Stimulated activated CD4-positive, alpha-beta T cell treated with anti-CD3 and anti-CD28 coated beads, Interleukin-15, amount 100 ng/mL, for 1 hour (primary cell): ENCODE measurements at places on chromosomes 1 and 21.

DNA sequence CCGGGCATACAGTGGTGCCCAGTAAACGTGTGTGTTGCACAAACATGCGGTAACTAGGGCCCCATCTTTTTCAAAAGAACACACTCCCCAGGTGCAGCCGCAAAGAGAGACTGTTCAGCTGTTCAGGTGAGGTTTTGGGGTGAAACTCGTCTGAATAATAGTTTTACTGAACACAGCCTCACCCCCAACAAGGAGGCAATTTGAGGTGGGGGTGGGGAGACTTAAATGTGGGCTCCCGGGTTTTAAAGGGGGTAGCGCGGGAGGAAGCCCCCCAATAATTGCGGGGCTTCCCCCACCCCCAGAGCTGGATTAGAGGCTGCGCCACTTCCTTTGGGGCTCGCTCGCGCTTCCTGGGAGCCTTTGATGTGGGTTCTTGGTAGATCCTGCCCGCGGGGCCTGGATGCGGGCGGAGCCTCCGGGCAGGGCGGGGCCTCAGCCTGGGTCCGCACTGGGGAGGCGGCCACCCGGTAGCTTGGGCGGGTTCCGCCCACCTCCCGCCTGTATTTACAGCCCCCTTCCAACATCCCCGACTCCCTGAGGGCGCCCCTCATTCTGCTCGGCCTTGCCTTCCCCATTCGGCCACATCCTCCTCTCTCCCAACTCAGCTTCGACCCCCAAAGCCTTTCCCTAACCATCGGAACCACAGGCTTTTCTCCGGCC, 6.4 kb upstream of the EPHA2 start:
- peak; percentile 33 for DNase-seq

DNA sequence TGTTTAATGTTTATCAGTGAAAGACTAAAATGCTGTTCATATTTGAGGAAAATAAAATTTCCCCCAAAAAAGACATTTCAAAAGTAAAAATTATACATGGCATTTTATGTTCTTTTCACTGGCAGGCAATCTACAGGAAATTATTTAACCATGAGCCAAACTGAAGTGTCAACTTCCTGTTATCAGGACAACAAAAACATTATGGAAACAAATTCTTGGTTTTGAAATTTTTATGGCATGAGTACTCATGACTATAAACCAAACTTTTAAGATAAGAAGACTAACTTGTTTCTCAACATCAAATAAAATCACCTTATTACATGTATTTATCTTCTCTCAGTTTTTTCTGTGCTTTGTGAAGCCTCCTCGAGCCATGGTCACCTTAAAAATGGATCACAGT, 698.6 kb downstream of the LTN1 start:
- no peak for DNase-seq

DNA sequence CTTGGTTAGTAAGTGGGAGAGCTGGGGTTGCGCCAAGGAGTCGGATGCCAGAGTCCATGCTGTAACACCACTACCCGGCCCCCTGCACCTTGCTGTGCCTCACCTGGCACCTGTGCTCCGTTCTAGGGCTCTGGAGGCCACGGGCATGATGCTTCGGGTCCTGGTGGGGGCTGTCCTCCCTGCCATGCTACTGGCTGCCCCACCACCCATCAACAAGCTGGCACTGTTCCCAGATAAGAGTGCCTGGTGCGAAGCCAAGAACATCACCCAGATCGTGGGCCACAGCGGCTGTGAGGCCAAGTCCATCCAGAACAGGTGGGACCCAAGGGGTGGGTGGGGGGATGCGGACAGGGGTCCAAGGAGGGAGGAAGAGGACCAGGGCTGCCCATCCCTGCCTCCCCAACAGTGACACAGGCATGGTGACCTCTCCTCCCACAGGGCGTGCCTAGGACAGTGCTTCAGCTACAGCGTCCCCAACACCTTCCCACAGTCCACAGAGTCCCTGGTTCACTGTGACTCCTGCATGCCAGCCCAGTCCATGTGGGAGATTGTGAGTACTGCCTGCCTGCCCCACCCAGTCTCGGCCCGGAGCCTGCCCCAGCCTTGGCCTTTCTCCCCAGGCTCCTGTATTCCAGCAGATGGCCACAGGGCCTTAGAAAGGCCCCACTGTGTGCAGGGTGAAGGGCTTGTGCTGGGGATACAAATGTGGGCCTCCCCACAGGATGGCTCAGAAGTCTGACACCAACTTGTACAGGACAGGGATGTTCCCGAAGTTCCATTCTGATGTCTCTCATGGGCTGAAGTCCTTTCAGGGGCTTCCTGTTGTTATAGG, 9.6 kb upstream of the HTR6 start:
- DNase-seq = no peak

DNA sequence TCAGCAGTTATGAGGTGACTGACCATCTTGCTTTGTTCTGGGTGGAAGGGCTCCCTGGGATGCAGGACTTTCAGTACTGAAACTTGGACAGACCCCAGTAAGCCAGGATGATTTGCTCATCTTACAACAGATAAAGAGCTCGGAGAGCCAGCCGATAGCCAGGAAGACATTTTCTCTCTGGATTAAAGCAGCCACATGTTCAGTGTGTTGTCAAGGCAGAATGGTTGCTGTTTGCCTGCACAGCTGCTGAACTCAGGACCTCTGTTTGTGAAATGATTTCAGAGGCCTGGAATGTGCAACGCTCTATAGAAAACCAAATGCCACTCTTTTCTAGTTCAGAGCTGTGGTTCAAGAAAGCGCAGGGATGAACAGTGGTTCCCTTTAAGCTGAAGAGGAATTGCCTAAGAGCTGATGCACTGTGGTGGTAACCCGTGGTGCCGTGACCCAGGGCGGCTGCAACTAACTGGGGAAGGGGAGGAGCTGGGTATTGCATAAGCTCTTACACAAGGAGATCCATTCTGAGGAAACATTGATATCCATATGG, 40.7 kb downstream of the CASQ2 start:
- no peak for DNase-seq
